ENCODE measurements at places on chromosomes 3 and 15.

DNA sequence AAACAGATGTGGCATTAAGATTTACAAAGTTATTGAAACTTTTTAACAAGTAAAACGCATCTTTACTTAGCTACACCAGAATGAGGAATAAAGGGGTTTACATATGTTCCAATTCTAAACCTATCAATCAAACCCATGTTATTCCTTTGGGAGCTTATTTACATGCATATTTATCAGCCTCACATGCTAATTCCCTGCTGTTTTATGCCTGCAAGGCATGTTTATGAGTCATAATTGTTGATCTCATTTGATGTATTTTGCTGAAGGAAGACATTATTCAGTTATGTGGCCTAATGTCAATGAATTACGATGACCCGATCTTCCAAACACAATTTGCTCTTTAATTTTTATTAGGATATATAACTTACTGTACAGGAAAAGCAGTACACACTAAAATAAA is 272.9 kb downstream of the TBC1D5 start:
- no peak for DNase-seq

DNA sequence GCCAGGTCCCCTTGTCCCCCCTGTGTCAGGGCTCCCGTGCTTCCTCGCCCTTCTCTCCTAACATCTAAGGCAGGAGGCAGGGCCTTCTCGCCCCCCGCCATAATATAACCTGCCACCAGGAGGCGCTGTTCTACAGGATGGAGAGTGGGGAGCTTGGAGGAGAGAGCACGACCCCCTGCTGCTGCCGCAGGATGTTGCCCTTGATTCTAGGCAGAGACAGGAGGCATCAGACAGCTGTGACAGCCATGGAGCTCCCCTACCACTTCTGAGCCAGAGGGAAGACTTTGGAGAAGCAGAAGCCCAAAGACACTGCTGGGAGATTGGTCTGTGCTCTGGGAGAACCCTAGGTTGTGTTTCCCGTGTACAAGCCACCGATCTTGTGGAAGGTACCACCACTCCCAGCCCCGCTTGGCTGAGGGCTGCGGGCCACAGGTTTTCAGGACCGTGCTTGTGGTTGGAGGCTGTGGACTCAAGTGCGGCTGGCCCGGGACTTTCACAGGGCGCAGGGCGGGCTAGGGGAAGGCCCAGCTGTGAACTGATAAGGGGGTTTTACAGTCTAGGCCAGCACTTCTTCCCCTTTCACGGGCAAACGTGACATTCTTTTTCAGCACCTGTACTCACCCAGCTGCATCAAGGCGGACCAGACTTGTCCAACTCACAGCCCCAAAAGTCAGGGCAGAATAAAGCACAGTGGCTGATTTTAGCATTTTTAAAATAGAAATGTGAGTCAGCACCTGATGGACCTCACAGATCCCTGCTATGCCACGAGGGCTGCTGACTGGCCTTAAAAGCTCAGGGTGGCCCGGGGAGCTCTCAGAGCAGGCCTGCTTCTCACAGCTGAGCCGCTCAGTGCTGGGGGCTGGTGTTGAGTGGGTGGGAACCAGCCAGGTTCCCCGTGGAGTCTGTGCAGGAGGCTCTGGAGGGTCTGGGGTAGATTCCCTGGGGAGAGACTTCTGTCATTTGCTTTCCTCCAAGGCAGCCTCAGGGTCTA is 2.6 kb upstream of the TIGIT start:
- peak; percentile 91 for DNase-seq

- no peak for DNase-seq
Measured at GRCh38 chr15:70853318-70853972, 512 bp downstream of the LARP6 start.

- DNase-seq, result no peak
Measured at GRCh38 chr15:79523266-79523665, 91.1 kb downstream of the MINAR1 start.

GRCh38 chr3:134602440-134602814 is 48.4 kb downstream of the KY start:
- DNase-seq, result no peak

GRCh38 chr3:70963431-70964275 is 619.9 kb downstream of the FOXP1 start:
- no peak for DNase-seq

- no peak for DNase-seq
Measured at GRCh38 chr3:2098398-2099027, at the start of gene CNTN4. Gene CNTN4 (plus strand): TSS chr3:2098866.

- no peak for DNase-seq
Measured at GRCh38 chr15:84883916-84884781, at the start of gene SLC28A1. Gene SLC28A1 (plus strand): TSS chr15:84884662. CDS start chr15:84887761, 3,099 bp downstream.

- no peak for DNase-seq
Measured at GRCh38 chr15:83285979-83286553, 1.6 kb upstream of the BNC1 start.

- DNase-seq, result no peak
Measured at GRCh38 chr15:49621401-49621811, 558 bp downstream of the DTWD1 start.

DNA sequence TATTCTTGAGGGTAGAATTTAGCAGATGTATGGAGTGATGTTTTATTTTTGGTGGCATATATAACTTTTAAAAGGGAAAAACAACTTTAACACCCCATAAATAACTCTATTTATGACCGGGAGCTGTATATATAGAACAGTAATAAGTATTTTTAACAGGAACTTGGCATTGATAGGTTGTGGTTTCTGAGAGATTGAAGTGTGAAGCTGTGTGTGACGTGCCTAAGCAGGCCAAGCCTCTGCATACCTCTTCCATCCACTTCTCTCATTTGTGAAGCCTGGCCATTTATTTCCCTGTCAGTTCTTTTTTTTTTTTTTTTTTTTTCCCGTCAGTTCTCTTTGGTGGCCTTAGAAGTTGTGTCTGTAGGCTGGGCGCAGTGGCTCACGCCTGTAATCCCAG is 23.0 kb downstream of the RBM5 start:
- no peak for DNase-seq

GRCh38 chr3:55480911-55481743 is 6.0 kb downstream of the WNT5A start:
- no peak for DNase-seq

- DNase-seq, result no peak
Measured at GRCh38 chr3:30277494-30277893, 328.9 kb upstream of the TGFBR2 start.

- DNase-seq, result no peak
Measured at GRCh38 chr3:31709005-31709404, 176.3 kb downstream of the STT3B start.

DNA sequence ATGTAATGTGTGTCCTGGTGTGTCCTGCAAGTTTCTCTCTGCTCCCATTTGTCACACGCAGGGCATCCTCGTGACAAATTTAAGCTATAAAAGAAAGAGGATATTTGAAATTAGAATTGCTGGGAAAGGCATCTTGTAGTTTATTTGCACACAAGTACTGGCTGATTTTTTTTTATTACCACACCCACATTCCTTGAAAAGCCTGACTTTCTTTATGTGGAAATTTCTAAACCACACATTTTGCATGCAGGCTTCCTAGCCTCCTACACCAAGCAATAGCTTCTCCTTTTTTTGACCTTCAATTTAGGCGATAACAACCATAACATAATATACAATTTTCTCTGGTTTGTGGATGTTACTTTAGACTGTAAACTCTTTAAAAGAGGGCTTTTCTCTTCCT is 126.1 kb downstream of the SERPINI1 start:
- no peak for DNase-seq

GRCh38 chr15:37253877-37254276 is 153.5 kb upstream of the MEIS2 start:
- DNase-seq, result no peak

DNA sequence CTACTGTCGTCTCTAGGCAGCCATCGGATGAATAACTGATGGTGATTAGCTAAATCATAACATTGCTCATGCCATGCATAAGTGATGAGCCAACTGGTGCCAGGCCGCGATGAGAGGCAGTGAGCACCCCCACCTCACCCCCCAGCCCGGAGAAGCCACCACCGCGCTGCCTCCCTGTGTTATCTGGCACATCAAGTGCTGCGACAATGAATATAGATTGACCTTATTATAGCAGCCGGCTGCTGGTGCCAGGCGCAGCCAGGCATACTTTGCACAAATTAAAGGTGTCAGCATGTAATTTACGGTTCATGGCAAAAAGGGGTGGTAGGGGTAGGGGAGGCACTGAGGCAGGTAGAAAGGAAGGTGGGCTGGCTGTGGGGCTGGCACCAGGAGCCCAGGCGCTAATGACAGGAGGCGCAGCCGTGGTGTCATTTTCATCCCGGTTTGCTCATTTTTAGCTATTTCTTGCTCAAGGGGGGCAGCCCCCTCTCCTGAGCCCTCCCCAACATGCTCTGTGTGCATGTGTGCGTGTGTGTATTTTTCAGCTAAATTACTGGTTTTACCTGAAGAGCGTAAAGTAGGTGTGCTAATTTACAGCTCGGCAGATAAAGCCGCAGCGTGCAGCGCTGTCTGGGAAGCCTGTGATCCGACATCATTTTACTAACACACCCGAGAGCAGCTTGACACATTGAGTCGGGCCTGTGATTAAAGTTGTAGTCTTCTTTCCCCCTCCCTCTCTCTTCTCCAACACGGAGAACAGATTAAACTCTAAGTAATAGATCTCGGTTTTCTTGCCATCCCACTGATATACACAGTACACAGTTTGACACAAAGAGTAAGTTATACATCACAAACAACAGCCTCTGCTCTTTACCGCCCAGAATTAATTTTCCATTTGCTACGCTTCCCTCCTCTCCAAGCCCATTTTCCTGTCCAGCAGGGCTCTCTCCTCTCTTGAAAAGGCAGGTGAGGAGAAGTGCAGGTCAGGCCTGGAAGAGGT is 212.3 kb downstream of the RPLP1 start:
- no peak for DNase-seq

DNA sequence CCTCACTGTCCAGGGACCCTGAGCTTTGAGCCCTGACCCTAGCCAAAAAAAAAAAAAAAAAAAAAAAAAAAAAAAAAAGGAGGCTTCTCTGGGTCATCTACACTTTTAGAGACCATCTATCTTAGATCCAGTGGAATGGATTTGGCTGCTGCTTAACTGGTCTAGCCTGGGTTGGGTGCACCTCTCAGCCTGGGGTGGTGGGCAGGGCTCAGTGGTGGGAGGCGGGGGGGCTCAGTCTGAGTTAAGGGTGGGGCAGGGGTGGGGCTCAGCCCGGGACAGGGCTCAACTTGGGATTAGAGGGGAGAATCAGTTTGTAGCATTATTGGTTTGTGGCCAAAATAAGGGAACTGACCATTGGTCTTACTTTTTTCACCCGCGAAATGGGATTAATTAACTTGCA is 139.2 kb downstream of the TPRA1 start:
- DNase-seq, result no peak

- no peak for DNase-seq
Measured at GRCh38 chr3:142228964-142229363, 3.6 kb upstream of the GK5 start.

- DNase-seq, result no peak
Measured at GRCh38 chr3:133401374-133402135, 1.7 kb downstream of the BFSP2 start.

DNA sequence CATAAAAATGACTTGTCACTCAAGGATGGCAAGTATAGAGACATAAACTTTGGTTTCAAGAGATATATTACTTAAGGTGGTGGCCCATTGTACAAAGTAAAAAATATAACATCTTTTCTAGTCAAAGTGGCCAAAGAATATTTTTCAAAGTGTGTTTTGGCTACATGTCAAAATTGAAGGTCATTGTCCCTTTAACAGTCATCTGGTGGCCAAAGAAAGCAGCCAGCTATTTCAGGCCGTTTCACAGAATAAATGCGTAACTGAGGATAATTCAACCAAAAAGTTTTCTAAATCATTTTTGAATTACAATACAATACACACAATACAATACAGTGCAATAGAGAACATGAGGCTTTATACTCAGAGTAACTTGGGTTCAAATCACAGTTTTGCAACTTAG is 4.2 kb upstream of the CDIN1 start:
- DNase-seq, result no peak

DNA sequence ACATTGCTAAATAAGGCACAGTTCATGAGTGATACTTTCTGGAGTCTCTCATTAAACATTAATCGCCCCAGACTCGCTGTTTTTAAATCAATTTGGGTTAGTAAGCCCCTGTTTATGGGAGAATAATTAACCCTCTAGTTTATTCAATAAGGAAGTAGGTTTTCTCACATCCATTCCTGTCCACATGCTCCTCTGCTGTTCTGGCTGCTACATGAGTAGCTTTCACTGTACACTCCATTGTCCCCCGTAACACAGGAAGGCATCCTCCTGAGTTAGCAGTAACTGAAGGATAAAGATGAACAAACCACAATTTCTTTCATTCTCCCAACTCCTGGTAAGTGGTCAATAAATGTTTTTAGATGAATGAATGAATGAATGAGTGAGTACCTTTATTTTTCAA is 378.5 kb downstream of the DIPK2A start:
- DNase-seq, result no peak

- DNase-seq, result no peak
Measured at GRCh38 chr15:51199541-51199940, 104.8 kb upstream of the TNFAIP8L3 start.

GRCh38 chr3:16498130-16498890 is 15.2 kb downstream of the RFTN1 start:
- no peak for DNase-seq

- no peak for DNase-seq
Measured at GRCh38 chr15:35115155-35115725, 30.1 kb upstream of the NANOGP8 start.

- DNase-seq, result no peak
Measured at GRCh38 chr3:125207507-125207906, 5.0 kb downstream of the SLC12A8 start.

GRCh38 chr3:14947100-14947885 is at the start of gene NR2C2:
Gene NR2C2 (plus strand): TSS chr3:14947583. CDS start chr3:15003915, 56,332 bp downstream.
- DNase-seq, result peak; percentile 89

DNA sequence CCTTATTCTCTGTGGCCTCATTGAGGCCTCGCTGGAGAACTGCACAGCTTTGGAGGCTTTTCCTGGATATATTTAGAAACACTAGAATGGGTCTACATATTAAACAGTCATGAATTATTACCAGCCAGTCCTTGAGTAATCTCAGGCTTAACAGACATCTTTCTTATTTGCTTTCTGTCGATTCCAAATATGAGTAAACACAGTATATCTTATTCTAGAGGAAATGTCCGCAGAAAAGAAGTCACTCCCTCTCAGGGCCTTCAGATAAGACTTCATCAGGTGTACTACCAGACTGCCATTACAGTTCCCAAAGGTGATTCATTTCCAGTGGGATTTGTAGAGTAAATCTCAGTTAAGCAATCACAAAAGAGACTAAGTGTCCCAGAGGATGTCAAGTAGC is 310.7 kb downstream of the RBMS3 start:
- DNase-seq, result no peak

- DNase-seq, result no peak
Measured at GRCh38 chr3:70734756-70735155, 422.3 kb upstream of the MDFIC2 start.

Measured in CD4-positive, alpha-beta T cell treated with Interleukin-4 for 4 hours (primary cell).